ENCODE measurements at places on chromosomes 4 and X.

DNA sequence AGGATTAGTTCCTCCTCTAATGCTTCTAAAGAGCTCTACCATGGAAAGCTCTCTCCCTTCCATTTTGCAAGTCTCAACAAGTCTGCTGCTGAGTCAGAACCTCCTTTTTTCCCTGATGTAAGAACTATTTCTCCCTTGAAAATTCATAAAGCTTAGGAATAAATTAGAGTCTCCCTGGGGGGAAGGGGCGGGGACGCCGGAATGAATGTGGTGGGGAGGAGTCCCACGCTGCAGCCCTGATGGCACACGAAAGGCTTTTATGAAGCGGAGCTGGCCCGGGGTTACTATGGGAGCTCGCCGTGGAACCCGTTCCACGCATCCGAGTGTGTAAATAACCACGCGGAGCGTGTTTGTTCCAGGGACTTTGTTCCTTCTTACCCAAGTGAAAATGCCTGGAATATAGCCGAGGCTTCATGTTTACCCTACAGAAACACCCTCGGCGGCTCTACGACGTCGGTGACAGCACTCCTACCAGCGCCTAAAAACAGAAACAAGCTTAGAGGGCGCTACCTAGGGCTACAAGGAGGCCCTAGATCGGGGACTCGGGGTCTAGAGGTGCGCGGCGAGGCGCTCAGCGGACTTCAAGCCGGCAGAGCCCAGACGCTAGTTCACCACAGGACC lies 923 bp upstream of the CPEB2 start:
- DNase-seq: peak; percentile 92

- no peak for DNase-seq
Measured at GRCh38 chrX:39311646-39312045, 510.4 kb downstream of the MID1IP1 start.

DNA sequence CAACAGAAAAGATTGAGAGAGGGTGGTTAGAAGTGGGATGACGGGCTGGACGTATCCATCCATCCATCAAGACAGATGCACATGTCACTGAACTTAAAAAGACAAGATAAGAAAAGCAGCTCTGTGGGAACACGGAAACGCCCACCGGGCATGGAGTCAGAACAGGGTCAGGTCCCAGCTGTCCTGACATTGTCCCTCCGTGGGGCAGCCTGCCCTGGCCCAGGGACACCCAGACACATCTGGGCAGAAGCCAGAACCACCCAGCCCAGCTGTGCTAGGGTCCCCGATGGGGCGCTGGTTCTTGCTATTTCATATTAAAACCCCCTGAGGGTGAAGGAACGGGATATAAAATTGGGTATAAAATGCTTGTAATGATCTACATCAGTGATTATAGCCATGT lies 88.5 kb downstream of the PPP2R2C start:
- no peak for DNase-seq

DNA sequence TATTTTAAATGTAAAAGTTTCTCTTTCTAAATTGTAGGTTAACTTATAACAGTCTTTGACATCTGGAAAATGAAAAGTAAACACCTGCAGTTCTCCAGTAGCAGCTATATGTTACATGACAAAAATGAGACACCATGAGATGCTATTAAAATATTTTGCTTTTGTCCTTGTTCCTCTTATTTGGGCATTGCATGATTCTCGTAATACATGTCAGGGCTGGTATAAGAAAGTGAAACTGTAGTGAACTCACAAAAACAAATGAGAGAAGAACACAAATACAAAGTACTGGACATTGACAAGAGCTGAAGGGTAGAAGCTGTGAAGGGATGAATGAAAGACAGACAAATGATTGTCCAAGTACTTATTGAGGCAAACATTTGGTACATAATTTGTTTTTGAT lies 9.0 kb downstream of the GK2 start:
- DNase-seq: no peak

GRCh38 chrX:55908661-55909212 lies 191.2 kb downstream of the RRAGB start:
- DNase-seq: peak; percentile 4

Measured in fibroblast of pulmonary artery (primary cell).